ENCODE measurements at places on chromosomes 11 and 22. TPM values are rescaled to one million over a fixed set of nuclear protein-coding genes. Genes with fewer than 3 reads are reported as not detected.

Gene MYEOV
- total RNA-seq = not detected

Gene CCDC73
- total RNA-seq = not detected

Gene CEP126
- total RNA-seq = 1.1 TPM

Gene OR5A2
- not detected for total RNA-seq

Gene AGBL2
- 7.1 TPM for total RNA-seq

Gene OR2D2
- not detected for total RNA-seq

Gene RBMXL2
- total RNA-seq = not detected

Gene PPP6R2
- 44.3 TPM for total RNA-seq

Gene UPK3A
- not detected for total RNA-seq

Gene KCNA4
- total RNA-seq = not detected

All from activated CD8-positive, alpha-beta T cell treated with anti-CD3 and anti-CD28 coated beads for 36 hours (primary cell).